Heart right ventricle (tissue), 16 donors: ENCODE measurements at places on chromosomes 6 and 20. TPM values are rescaled to one million over a fixed set of nuclear protein-coding genes. Genes with fewer than 3 reads are reported as not detected.

GRCh38 chr6:53055873-53056272, 9.3 kb upstream of the FBXO9 start:
- DNase-seq, result no peak
- no peaks in the 10 kb centered on the region for H3K27me3 ChIP-seq
- H3K4me3 ChIP-seq, result no peak overlapping the region
- no peaks in the 10 kb centered on the region for H3K36me3 ChIP-seq
- H3K4me1 ChIP-seq, result peaks cover 35% of the 10 kb centered on the region

Gene MYH7B
- 179 TPM for total RNA-seq

DNA sequence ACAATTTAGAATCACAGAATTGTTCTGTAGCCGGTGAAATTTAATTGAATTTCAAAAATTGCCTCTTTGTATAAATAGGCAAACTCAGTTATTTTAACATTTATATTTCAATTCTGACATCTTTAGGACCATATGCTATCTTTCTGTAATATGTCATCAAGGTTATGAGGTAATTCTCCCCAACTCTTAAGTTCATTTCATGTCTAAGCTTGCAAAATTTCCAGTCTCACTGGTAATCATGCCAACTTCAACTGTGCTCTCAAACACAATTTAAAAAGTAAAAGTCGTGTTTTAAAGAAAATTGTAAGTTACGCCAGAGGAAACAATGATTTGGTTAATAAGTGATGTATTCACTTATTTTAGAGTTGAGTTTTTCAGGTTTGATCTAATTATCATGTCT, 1.4 kb downstream of the NCOA7 start:
- no peaks in the 10 kb centered on the region for H3K27me3 ChIP-seq
- H3K36me3 ChIP-seq, result no peaks in the 10 kb centered on the region
- no peak for DNase-seq

Gene GLO1
- total RNA-seq, result 90.2 TPM

Gene JAG1
- total RNA-seq, result 28.4 TPM

DNA sequence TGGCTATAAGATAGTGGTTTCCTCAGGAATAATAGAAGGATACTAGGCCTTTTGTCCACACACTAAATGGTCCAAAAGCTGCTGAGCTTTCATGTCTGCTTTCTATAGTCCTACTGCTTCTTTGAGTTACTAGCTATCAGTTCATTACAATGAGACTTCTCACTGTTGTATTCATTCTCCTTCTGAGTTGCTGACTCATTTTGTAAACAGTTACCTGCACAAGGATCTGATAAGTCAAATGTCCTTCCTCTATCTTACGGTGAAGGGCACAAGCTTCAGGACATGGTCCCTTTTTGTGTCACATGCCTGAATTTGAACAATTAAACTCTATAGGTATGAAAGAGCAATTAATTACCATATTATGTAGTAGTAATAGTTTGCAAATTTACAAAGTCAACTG, 90.5 kb downstream of the MAN1A1 start:
- no peaks in the 10 kb centered on the region for H3K4me1 ChIP-seq
- H3K27ac ChIP-seq, result no peak overlapping the region
- no peaks in the 10 kb centered on the region for H3K36me3 ChIP-seq
- DNase-seq, result no peak
- H3K27me3 ChIP-seq, result no peaks in the 10 kb centered on the region
